ENCODE measurements at places on chromosomes 1 and 21. TPM values are rescaled to one million over a fixed set of nuclear protein-coding genes. Genes with fewer than 3 reads are reported as not detected.

The PER3 gene
- 9.0 TPM for total RNA-seq

GRCh38 chr1:163337631-163338030 is 15.9 kb downstream of the NUF2 start:
- DNase-seq, result no peak

DNA sequence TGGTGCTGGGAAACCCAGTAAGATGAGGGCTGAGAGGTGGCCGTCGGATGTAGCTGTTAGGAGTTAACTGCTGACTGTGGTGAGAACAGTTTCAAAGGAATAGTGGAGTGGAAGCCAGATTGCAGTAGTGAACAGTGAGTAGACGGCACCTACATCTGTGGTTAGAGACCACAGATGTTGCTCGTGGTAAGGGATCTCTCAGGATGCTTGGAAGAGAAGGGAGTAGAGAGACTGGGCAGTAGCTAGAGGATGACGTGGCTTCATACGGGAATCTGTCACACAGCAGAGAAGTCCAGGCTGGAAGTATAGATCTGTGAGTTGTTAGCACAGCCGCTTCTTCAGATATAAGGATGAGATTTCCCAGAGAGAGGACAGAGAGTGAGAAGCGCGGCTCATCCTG is 7.8 kb upstream of the ARTN start:
- DNase-seq, result no peak

- DNase-seq, result no peak
Measured at GRCh38 chr1:165849353-165850133, 22.1 kb downstream of the UCK2 start.

GRCh38 chr1:34885405-34886247 is 26.1 kb upstream of the SMIM12 start:
- DNase-seq, result no peak
